ENCODE measurements at places on chromosomes 13 and 19.

- DNase-seq: no peak
These were observed 2.2 kb downstream of the S1PR2 start for GRCh38 chr19:10228920-10229319.

- no peak for DNase-seq
These were observed 67.3 kb downstream of the SLC15A1 start for GRCh38 chr13:98685146-98685545.

DNA sequence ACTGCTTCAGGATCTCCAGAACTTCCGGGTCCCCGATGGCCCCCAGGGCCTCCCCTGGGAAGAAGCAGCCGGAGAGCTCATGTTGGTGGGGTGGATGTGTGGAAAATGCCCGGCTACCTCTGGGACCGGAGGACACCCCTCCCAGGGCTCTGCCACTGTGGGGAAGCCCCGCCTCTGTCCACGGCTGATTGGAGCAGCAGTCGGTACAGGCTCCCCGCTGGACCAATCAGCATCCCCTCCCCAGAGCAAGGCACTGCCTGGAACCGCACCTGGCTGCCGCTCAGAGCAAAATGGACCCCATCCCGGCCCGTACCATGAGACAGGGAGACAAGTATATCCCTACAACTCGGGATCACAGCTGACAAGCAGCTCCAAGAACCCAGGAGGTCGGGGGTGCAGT lies 6.4 kb downstream of the DOHH start:
- peak; percentile 86 for DNase-seq

DNA sequence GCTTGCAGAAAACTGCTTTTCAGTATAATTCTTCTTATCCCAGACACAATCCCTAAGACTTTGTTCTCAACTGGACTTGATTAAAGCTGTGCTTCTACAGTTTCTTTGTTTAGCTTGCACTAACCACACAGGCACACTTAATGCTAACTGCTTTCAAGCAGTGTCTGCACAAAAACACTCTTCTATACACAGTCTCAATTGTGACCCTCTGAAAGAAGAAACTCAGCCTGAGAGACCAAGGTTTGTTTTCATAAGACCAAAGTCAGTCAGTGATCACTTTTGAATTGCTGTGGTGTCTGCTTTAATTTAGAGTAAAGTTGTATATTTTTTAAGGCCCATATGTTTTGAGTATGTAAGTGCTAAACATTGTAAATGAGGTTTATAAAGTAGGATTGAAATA lies 431.2 kb downstream of the KCTD12 start:
- no peak for DNase-seq

- DNase-seq: no peak
These were observed 237.4 kb downstream of the NBEA start for GRCh38 chr13:35179494-35179893.

DNA sequence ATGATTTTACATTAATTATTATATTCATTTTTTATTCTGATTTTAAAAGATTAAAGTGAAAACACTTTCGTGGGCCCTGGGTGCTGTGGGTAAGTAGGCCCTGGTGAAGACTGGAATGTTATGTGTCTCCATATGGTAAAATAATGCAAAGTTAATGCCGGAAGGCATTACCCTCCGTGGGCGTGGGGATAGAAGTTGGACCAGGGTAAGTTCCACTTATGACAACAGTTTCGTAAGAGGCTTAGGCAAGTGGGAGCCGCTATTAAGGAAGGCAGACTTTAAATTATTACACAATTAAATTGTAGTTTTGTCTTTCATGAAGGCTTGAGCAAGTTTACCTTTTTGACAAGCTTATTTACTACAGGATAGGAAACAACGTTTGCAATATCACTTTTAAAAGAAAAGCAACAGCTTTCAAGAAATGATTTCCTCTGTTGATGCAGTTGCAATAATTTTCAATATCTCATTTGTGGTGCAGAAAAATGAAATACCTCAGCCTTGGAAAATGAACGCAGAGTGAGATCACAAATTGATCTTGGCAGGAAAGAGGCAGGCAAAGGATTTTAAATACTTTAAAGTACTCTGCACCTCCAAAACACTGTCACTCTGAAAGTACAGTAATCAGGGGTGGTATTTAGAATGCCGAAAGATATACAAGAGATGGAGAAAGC lies 310.6 kb downstream of the DCT start:
- DNase-seq: no peak

GRCh38 chr19:49128545-49129237 lies 9.3 kb downstream of the PPFIA3 start:
- DNase-seq: no peak

DNA sequence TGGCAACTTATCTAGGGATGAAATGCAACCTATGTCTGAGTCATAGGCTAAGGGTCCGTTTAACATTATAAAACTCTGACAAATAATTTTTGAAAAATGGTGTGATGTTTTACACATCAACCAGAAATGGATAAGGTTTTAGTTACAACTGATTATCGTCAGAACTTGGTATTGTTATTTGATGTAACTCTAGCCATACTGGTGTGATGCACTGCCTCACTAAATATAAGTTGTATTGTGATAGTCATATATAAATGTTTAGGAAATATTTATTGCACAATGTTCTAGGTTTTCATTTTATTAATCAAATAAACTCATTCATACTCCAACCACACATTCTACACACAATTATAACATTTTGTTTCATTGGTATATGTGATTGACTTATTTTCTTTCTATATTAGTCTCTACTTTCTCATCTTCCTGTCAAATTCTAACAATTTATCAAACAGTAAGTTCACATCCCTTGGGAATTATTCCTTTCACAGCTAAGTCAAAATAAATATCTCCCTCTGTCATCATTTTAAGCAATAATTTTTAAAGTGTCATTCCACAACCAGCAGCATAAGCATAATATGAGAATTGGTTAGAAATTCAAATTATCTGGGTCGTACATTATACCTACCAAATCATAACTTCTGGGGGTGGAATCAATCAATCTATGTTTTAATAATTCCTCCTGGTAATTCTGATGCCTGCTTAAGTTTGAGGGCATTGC lies 873.9 kb downstream of the SLITRK1 start:
- no peak for DNase-seq

GRCh38 chr13:77678691-77679235 lies 18.7 kb upstream of the SLAIN1 start:
- no peak for DNase-seq

- no peak for DNase-seq
These were observed 2.8 kb downstream of the PCDH9 start for GRCh38 chr13:67227131-67227983.

DNA sequence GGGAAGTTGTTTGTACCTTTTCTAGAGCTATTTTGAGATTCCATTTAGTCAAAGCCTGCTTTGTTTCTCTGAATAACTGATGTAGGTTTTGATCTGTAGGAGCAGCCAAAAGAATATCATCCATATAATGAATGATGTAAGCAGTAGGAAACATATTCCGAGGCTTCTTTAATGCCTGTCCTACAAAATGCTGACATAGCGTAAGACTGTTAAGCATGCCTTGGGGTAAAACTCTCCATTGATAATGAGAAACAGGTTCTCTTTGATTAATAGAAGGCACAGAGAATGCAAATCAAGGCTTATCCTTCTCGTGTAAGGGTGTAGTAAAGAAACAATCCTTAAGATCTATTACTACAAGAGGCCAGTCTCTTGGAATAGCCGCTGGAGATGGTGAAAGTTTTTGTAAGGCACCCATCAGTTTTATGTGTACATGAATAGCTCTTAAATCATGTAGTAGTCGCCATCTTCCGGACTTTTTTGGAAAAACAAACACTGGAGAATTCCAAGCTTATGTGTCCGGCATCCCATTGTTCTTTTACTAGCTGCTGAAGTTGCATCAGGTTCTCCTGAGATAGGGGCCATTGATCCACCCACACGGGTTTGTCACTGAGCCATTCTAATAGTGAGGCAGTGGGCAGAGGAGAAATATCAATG lies 13.5 kb downstream of the FPR3 start:
- DNase-seq: no peak

GRCh38 chr13:57897225-57897624 lies 265.7 kb downstream of the PCDH17 start:
- DNase-seq: no peak

- DNase-seq: no peak
These were observed 49.4 kb downstream of the GPR12 start for GRCh38 chr13:26711211-26711610.

DNA sequence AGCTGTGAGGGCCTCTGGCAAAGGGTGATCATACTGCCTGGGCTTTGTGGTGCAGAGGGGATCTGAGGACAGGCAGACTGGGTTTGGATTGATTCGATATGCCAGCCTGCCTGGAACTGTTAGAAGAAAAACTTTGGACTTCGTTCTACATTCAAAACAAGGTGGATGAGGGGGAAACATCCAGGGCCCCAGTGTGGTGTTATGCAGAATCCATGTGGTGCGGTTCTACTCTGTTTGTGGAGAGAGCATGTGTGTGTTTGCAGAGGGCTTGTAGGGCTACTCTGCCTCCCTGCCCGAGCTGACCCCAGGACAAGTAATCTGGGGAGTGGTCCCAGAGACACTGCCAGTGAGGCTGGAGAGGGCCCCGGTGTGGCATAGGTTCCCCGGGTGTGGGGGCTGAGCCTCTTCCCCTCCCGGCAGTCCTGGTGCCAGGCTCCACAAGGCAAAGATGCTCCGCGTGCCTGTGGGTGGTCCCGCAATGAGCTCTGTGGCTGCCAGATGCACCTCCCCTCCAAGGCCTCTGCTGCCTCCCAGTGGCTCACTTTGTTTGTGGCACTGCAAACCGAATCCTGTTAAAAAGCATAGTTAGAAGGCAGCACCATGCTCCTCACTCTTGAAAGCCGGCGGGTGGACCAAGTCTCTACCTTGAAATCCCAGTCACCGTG lies 22.3 kb upstream of the TFDP1 start:
- peak; percentile 61 for DNase-seq

GRCh38 chr19:32611161-32611560 lies 30.2 kb downstream of the PDCD5 start:
- no peak for DNase-seq

DNA sequence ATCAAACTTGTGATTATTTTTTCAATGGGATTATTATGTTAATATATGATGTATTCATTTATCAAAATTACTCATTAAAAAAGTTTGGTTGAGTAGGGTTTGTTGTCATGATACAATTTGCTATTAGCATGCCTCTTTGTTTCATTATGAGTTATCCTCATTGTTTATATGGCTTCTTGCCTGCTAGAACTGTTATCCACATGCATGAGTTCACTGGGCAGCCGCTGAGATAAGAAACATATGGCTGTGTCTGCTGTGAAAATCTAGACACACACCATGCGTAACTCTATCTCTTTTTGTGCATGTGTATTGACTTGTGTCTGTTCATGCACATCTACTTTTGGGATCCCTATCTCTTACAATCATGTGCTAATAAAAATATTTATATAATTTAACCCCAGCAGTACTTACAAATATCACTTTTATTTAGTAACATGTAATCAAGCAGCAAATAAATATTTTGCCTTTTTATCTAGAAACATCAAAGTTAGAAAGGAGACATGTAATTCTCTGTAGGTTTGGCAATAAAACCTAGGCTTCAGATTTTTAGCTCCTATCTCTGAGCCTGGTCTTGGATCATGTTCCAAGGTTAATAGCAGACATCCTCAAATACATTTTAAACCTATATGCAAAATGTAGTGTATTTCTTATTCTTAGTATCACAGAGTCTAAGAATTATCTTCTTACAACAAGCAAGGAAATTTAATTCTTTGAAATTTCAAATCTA lies 11.2 kb upstream of the KLF12 start:
- no peak for DNase-seq

- no peak for DNase-seq
These were observed 34.3 kb downstream of the ZNRF4 start for GRCh38 chr19:5489551-5489950.

- no peak for DNase-seq
These were observed 405.7 kb downstream of the KCNRG start for GRCh38 chr13:50420718-50421472.

DNA sequence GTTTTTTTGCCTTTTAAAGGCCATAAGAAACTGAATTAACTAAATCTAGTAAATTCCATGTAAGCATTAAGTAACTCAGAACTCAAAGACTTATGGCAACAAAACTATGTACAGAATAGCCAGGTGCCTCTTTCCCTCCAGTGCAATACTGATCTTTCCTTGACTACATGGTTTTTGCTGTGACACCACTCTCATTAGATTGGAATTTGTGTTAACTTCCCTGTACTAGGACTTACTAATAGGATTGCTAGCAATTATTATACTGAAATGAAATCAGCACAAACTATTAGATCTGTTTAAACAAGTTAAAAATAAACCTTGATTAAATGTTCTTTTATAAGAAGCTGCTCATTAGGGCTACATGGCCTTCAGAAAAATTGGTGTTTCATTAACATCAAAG lies 96.3 kb downstream of the DACH1 start:
- no peak for DNase-seq

DNA sequence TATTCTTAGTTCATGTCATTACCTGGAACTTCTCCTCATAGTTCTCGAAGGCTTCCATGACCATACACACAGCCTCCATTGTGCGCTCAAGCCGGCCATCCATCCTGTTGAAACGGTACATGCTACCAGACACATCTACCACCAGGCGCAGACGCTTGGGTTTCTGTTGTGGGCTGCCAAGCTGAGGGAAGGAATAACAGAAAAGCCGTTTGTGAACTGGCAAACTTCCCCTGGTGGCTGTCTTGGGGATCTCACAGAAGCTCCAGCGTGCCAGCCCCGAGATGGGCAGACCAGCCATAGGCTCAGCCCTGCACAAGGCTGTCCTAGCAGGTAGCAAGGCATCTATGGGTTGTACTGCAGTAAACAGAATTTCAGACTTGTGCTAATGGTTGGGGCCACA lies 130.1 kb downstream of the RGCC start:
- DNase-seq: no peak

GRCh38 chr13:32445461-32445860 lies 17.5 kb upstream of the N4BP2L1 start:
- no peak for DNase-seq

- no peak for DNase-seq
These were observed 137.1 kb downstream of the AKAP11 start for GRCh38 chr13:42409075-42409474.

GRCh38 chr13:113539176-113539575 lies 45.4 kb upstream of the TFDP1 start:
- no peak for DNase-seq

DNA sequence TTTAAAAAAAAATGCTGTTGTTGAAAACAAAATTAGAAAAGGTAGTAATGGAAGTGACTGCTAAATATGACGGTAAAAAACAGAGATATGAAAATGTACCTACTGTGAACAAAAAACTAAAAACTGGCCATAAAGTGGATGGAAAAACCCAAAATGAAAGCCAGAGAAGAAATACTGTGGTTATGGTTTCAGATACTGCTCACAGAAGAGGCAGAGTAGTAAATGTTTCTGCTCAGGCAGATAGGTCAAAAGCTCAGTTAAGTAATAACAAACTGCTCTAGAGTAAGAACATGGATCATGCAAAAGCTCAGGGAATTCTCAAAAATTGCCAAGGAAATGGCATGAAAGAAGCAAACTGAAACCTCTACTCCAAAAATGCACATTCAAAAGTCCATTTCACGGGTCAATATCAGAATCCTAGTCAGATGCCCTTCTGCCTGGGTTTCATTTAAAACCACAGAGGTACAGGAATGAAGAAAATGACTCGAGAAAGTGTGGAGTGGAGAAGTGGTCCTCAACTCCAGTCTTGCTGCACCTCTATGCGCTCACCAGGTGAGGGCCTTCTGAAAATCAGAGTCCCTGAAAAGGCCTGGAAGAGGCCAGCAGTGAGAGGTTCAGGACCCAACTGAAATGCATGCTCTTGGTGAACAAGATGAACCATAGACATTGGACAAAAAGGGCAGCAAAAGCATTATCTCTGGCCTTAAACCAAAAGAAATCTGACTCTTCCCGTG lies 315.0 kb upstream of the SPRY2 start:
- DNase-seq: no peak
